ENCODE measurements at places on chromosomes 2 and 18.

GRCh38 chr2:28280619-28281018 is 112.0 kb upstream of the FOSL2 start:
- DNase-seq: no peak

DNA sequence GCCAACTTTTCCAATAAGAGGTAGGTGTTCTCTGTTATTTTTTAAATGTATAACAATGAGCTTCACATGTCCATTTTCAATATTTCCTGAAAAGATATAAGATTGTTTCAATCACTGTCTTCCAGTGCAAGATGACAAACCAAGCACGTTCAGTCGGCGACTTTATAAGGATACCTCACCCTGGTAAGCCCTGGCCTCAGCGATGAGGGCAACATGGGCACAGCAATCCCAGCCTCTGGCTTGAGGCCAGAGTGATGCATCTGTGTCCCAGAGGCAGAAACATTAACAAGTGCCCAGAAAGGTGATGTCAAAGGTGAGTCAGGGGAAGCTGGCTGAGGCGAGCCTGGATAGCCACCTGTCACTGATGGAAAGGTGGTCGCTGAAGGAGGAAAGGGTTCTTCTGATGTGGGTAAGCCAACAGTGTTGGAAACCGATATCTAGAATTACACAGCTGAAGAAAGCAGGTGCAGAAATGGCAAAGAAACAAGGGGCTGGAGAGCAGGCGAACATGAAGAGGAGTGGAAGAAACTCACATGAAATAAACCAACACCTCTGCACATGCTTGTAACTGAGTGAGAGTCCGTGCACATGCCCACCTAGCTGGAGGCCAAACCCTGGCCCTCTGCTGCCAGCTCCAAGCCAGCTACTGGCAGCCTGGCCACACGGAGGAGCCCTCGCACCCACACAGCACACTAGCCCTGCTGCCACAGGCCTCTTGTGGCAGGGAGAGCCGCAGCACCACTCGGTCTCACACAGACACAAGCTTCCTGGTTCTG is 65.5 kb downstream of the FBXO15 start:
- peak; percentile 50 for DNase-seq

DNA sequence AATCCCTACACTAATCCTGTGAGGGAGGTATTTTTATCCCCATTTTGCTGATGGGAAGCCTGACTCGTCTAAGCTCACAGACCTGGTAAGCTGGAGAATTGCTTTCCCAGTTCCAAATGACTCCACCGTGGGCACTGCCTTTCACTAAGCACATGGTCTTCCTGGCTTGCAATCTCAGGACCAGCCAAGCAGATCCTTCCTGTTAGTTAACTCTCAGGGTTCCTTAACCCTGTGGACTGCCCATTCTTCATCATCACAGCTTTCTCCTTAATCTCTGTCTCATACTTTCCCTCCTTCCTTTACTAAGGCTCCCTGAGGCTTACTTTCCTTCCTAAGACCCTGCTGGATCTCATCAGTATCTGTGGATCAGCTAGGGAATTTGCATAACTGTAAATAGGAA is 122.2 kb upstream of the ZEB2 start:
- no peak for DNase-seq

GRCh38 chr2:31475692-31476091 is 61.1 kb upstream of the XDH start:
- DNase-seq: no peak

GRCh38 chr2:163338270-163338669 is 397.5 kb downstream of the FIGN start:
- DNase-seq: no peak

GRCh38 chr2:163347982-163348856 is 387.6 kb downstream of the FIGN start:
- peak; percentile 87 for DNase-seq

GRCh38 chr2:111896024-111896423 is 2.4 kb upstream of the MERTK start:
- DNase-seq: no peak

DNA sequence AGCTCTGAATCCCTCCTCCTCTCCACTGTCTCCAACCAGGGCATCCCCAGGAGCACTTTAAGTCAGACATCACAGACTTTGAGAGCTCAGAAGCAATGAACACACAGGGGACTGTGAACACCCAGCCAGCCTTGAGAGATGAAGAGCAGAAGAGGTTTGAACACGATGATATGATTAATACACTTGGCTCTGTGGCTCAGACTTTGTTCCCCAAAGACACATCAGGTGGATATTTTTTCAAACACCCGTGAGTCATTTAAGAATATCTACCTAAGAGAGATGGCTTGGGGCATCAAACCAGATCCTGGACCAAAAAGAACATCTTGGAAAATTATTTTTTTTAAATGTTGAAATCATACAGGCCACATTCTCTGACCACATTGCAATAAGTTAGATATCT is 134.9 kb upstream of the OTOS start:
- no peak for DNase-seq

DNA sequence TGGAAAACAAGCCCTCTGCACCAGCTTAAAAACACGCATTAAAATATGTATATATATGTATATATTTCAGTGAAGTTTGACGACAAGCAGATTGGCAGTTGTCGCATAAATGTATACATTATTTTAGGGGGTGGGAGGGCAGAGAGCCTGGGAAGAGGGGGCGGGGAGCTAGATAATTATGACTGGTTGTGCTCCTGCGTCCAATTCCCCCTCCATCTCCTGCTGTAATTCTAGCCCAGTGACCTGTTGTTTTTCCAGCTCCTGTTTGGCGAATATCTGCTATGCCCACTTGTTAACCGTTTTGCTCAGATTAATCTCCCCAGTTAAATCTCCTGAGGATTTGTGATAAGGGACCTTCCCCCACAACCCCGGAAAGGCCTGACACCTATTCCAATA is 656 bp downstream of the UNC80 start:
- DNase-seq: no peak

DNA sequence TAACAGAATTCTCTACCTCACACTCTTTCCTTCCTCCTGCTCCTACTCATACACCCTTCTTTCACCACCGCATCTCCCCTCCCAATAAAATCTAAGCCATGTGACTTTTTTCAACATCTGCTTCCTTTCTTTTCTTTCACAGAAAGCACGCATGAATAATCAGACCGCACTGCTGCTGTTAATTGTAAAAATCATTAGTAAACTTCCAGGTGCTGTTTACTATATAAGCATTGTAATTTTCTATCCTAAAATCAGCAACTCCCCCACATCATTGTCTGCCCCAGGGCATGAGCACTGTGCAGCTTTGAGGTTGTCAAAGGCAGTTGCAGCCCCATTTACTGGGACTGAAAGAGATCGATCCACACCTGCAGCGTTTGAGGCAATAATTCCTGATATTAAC is 782.6 kb upstream of the ID2 start:
- DNase-seq: peak; percentile 80

DNA sequence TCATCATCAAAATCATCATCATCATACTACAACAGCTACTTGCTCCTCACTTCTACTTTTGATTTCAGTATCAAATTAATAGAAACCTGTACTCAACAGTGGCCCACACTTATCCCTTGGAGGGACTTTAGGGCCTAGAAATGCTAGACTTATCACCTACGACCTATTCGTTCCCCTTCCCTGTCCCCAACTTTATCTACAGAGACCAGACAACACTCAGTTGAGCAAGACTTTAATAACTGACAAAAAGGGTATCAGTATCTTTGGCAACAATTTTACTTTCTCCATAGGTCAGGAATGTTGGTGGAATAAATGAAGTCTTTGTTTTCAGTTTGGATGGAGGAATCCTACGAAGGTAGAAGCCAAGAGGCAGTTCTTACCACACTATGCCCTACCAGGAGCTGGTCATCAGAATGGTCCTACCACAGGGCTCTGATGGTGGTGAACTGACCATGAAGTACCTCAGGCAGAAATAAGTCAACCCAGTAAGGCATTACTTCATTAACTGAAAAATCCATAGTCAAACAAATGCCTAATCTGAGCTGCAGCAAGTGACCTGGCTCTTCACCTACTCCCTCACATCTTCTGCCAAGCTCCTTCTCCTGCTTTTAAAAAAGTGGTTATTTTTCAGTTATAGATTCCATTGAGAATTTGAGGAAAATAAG is 26.6 kb downstream of the MBD2 start:
- no peak for DNase-seq

- no peak for DNase-seq
These were observed 171.8 kb downstream of the CYRIA start for GRCh38 chr2:16493788-16494187.

- DNase-seq: no peak
These were observed 372.5 kb downstream of the SATB2 start for GRCh38 chr2:199085261-199085660.

- DNase-seq: no peak
These were observed 21.4 kb upstream of the TMEM177 start for GRCh38 chr2:119657466-119658145.

DNA sequence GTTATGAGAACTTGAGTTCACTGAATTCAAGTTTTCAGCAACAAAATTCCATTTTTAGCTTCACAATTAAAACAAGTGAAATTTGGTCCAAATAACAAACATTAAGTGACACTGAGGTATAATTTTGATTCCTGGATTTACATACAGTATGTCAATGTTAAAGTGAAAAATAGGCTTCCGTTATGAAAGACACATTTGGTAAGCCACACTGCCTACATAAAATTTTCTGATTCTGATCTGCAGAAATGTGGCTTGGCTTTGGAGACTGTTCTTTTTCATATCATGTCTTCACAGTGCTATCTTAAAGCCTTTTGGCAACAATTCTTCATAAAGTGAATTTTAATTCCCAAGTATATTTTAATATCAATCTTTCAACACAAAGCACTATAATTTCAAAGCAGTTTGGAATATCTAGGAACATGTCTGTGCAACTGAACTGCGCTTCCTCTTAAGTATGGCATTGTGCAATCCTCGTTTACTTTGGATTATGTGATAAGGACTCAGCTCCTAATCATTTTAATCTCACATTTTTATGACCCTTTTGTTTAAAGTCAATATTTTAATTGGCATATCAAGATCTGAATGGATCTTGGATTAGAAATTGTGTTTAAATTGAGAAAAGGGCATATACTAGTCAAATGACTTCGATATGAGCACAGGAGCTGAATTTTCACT is 60.0 kb downstream of the RBMS1 start:
- no peak for DNase-seq

DNA sequence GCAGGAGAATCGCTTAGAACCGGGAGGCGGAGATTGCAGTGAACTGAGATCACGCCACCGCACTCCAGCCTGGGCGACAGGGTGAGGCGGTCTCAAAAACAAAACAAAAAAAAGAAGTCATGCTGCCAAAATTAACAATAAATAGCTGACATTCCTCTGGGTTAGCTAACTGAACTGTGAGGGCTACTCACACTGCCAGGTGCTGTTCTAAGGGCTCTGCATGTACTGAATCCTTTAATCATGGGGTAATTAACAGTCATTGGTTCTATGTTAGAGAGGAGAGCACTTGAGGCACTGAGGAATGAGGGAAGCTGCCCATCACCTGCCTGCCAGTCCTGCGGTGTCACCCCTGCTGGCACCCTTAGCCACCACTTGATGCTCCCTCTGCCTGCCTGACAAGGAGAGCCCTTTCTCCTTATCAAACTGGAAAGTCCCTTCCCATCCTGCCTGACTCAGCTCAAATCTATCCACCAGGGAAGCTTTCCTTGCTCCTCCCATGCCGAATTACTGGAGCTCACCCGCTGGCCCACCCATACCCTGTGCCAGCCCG is 73.0 kb upstream of the RIOK3 start:
- no peak for DNase-seq

GRCh38 chr2:55581874-55582547 is 35.4 kb downstream of the PPP4R3B start:
- DNase-seq: no peak

DNA sequence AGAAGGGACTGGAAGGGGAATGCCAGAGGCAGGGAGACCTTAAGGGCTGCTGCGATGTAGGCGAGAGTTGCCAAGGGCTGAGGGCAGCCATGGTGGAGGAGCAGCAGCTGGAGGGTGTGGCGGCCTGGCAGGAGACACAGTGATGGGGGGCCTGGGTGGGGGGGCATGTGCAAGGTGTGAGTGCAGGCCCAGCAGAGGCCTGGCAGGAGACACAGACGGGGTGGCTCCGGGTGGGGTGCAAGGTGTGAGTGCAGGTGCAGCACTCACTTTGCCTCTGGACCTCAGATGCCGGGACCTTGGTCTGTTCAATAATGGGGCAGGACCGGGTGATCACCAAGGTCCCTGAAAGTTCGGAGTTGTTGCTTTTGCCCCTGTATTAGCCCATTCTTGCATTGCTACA is 76.2 kb upstream of the ODC1 start:
- no peak for DNase-seq

GRCh38 chr2:157395811-157396210 is 48.1 kb downstream of the CYTIP start:
- DNase-seq: no peak

- DNase-seq: no peak
These were observed 293.4 kb upstream of the CHST9 start for GRCh38 chr18:27478459-27478858.

GRCh38 chr2:61433606-61434005 is 37.3 kb downstream of the USP34 start:
- no peak for DNase-seq

DNA sequence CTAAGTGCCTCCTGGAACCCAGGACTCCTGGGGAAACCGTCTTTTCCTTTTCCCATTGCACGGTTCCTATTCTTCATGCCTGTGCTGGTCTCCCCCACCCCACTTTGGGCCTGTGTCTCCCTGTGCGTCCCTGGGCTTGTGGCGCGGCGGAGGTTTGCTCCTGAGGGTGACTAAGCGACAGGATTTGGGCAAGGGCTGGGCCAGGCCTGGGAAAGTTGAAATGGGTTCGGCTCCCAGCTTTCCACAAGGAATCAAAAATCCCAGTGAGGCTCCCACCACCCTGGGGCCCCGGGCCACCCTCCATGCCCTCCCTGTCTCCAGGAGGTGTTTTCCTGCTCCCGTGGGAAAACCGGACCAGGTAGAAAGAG is 197.6 kb downstream of the NDUFA10 start:
- no peak for DNase-seq

DNA sequence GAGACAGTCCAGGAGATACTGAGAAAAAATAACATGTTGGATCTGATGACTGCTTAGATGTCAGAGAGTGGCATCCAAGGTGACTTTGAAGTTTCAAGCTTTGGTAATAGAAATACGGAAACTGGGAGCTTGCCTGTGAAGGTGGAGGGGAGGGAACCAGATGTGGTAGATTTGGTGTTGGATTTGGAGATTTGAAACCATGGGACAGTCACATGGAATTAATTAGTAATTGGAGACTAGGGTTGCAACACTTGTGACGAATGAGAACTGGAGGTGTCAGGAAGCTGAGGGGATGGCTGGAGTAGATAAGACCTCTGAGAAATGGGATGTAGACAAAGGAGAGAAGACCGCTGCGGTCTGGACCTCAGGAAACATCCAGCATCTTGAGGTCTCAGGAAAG is 46.7 kb downstream of the RPL37A start:
- peak; percentile 99 for DNase-seq

DNA sequence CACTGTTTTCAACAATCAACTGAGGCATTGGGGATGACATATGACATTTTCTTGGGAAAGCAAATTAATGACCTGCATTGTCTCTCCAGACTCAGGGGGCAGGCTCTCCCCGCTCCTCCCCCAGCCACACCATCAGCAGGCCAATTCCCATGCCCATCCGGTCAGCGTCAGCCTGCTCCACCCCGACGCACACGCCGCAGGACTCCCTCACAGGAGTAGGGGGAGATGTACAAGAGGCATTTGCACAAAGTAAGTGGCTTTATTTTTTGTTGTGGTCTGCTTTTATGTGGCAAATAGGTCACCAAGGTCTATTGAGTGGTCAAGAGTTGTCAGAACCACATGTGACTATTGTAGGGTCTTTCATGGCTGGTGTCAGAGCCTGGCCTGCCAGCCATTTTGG is 165.1 kb downstream of the DTNA start:
- DNase-seq: no peak

Measured in KBM-7 (cell line).